ENCODE measurements at places on chromosomes 5 and 9.
A peak's percentile ranks its signal among the peaks of the same experiment; 100 is the strongest.

GRCh38 chr9:100082782-100083181 is 16.0 kb downstream of the ERP44 start:
- DNase-seq, result no peak

GRCh38 chr9:130319300-130319699 is 53.7 kb downstream of the HMCN2 start:
- no peak for DNase-seq

- DNase-seq, result no peak
These were observed 273.1 kb downstream of the HSPA4 start for GRCh38 chr5:133324926-133325325.

DNA sequence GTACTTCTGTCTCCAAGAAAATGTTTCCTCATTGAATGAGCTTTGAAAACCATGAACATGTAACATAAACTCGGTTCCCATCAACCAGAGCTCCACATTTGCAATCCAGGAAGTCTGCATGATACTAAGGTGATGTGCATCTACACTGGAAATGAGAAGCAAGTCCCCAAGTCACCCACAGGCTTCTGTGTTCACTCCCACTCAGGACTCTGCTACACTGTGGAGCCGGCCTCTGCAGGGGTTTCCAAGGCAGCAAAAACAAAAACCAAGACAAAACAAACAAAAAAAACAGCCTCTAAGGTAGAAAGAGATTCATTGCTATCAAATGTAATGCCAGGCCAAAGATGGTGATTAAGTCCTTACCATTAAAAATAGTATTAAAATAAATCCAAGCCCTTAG is 593.7 kb downstream of the IRX1 start:
- DNase-seq, result no peak

DNA sequence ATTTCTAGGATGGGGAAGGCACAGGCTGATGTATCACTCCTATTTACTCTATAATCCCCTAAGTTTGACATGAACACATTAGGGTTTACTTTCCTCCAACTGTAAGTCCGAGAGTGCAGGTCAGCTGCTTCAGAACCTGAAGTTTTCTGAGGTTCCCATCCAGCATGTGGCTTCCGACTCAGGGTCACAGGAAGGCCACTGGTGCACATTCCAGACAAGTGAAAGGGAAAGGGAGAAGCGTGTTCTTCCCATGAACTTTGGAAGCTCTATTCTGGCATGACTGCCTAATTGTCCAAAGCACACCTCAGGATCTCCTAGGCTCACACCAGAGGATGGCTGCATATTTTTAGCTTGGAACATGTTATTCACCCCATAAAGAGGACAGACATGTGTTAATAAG is 602.6 kb downstream of the SEMA5A start:
- no peak for DNase-seq

- DNase-seq, result no peak
These were observed 25.5 kb upstream of the FBP1 start for GRCh38 chr9:94664801-94665200.

DNA sequence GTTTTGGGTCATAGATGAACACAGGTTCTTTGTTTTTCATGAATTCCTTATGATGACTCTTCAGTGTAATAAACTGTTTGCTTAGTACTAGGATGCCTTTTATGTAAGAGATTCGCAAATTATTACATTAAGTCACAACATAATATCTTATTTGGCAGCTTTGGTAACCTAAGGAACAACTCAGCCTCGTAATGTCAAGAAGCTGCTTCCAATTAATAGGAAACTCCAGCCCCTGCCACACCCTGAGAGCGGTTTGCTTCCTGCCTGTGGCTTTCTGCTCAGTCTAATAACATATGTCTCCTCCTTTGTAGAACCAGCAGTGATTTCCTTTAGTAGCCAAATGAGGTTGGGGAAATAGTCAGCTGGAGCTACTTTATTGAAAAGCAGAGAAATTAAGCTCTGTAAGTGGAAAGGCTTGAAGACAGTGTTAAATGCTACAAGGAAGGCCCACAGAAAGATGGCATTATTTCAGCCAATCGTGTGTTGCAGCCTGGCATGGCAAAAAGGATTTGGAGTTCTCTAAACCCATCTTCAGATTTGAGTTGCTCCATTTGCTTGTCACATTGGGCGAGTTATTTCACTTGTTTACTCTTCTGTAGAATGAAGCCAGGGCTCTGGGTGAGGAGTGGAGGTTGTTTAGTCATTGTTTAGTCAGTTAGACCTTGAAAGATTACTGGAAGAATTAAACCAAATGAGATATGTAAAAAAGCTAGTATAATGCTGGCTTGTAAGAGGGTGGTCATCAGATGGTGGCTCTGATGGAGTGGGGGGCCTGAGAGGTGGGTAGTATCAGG is 54.1 kb downstream of the MTAP start:
- no peak for DNase-seq

DNA sequence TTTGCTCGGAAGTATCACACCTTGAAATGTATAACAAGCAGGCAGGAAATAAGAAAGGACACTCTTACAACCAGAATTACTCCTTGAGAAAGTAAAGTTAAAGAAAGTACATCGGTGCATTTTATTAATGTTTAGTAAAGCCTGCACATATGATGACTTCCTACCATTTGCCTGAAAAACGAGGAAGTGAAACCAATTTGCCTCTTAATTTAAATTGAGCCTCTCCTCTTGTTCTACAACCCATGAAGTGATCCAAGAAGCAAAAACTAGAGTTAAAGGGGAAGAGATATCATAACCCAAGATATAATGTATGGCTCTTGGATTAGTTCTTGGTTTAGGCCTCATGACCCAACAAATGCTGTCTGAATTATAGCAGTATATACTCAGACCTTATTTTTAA is 95.6 kb downstream of the GNAQ start:
- no peak for DNase-seq

DNA sequence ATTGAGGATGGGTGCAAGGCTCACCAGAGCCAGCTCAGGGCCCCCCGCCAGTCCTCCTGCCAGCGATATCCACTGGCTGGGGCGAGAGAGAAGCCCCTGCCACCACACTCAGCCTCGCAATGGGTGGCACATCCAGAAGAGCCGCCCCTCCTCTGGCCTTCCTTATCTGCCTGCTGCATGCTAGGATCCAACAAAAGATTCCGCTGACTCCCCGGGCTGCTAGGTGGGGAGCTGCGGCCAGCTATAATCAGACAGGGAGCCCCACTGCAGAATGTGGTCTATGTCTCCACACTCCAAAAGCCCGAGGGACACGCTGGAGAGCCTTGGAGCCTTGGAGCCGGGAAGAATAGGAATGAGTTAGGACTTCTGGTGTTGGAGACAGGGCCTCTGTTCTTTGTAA is 32.8 kb downstream of the COL23A1 start:
- no peak for DNase-seq

DNA sequence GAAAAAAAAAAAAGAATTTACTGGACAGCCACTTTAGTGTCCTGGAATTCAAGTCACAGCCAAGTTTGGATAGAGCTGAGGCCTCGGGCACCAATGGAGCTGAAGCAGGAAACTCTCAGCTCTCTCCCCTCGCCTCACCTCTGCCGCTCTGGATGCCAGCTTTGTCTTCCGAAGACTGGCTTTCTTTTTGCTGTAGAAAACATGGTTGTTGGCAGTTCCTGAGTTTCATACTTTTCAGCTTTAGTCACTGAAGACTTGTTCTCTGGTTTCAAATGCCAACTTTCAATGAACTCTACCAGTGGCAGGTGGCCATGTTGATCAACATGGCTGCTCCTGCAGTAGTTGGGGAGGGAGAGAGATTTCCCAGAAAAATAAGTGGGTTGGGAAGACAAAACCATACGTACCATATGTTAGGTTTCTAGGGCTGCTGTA is 142.2 kb downstream of the SNX18 start:
- no peak for DNase-seq

GRCh38 chr5:16411741-16412455 is 53.7 kb downstream of the ZNF622 start:
- DNase-seq, result no peak

- DNase-seq, result no peak
These were observed 13.3 kb downstream of the PHF2 start for GRCh38 chr9:93589688-93590087.

DNA sequence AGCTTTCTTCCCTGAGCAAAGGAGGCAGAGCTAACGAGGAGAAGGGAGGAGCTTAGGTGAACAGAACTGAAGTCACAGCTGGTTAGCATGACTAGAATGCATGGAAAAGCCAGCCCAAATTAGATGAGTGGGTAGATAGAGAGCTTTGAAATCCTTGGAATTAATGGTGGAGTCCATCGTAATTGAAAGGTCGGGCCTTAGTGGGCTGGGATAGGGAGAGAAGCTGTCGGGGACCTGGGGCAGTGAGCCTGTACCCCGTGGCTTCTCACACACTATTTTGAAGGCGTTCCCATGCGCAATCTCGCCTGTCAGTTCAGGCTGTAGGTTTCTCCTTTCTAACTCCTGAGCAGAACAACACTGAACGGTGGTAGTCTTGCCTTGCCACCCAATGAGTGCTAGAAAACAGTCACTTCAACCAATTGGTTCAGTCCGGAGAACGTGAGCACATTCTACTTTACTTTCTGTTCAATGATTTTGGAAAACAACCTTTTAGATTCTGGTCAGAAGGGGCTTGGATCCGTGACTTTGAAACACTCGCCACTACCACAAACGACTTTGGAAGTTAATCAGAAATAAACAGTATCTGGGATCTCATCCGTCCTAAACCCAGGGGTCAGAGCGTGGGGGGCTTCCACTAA is 655 bp upstream of the RAI14 start:
- no peak for DNase-seq

- DNase-seq, result no peak
These were observed 22.8 kb upstream of the ANKRD18A start for GRCh38 chr9:38642951-38643814.

GRCh38 chr5:94690778-94691177 is 72.3 kb downstream of the SLF1 start:
- no peak for DNase-seq

GRCh38 chr9:129884220-129885017 is 49.2 kb downstream of the USP20 start:
- DNase-seq, result no peak

GRCh38 chr5:122129306-122129705 is at the start of gene ZNF474:
TSS of gene ZNF474 (plus strand) at chr5:122129546. CDS start at chr5:122151991, 22,445 bp downstream.
- DNase-seq, result peak; percentile 90

- no peak for DNase-seq
These were observed 1.1 kb downstream of the DMRTA1 start for GRCh38 chr9:22447618-22448305.

DNA sequence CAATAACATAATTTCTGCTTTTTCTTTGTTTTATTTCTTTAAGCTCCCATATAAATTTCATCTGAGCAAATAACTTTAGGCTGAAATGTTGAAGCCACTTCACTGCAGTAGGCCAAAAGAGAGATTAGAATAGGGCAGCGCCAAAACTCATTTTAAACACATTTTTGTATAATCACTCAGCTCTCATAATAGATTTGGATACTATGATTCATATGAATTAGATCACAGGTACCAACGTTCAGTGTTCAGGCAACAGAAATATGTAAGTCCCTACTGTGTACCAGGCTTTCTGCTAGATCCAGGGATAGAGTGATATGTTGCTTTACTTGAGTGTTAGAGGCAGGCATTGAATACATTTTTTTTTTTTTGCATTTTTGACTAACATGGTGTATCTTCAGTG is 370.5 kb downstream of the PTPRD start:
- no peak for DNase-seq

GRCh38 chr9:84600739-84601138 is 68.8 kb upstream of the NTRK2 start:
- no peak for DNase-seq

DNA sequence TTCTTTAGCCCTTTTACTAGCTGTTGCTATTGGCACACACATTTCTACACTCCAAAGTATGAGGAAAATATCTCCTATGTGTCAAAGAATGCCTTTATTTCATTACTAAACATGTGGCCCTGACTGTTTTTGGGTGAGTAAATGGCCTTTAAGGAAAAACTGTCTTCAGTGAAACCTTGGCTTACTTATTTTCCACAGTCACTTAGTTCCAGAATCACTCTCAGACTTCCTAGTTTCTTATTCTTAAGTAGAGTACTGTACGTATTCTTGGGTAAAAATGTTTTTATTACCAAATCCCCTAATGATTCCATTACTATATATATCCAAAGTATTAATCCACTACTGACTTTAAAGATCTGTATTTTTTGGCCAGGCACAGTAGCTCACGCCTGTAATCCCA is 27.5 kb downstream of the ERP44 start:
- no peak for DNase-seq

GRCh38 chr9:107737987-107738743 is 248.6 kb upstream of the KLF4 start:
- no peak for DNase-seq

DNA sequence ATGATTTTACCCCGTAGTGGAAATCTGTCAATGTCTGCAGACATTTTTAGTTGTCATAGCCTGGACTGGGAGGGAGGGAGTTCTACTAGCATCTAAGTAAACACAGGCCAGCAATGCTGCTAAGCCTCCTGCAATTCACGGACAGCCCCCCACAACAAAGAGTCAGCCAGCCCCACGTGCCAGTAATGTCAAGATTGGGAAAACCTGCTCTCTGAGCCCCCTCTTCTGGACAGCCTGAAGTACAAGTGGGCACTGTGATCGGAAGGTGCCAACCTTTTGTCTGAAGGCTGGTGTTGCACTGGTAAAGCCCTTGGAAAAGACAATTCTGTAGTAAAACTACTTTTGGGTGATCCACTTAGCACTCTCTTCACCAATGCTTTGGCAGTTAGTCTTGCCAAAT is 154.5 kb downstream of the TARS1 start:
- DNase-seq, result no peak

DNA sequence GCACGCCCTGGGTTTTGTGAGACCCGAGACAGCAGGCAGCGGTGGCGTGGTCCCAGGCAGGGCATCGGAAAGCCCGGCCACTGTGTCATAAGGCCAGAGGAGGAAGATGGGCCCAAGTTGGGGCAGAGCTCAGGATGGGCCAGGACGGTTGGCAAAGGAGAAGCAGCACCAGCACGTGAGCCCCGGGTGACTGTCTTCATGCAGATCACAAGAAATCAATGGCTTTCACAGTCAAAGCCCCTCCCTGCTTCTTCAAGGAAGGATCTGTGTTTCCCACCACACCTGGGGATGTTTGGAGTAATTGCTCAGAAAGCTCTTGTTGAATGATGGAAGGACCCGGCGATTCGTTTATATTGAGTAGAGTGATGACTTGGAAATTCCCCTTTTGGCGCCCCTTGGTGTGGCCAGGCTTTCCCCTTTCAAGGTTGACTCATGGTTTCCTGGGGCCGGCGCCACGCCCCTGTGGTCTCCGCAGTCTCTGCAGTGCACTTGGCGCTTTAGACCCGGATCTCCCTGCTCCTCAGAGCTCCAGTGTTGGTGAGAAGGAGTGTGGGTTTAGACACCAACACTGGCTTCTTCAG is 52.1 kb downstream of the IL31RA start:
- DNase-seq, result peak; percentile 36

GRCh38 chr5:151238303-151238741 is 14.4 kb upstream of the CCDC69 start:
- no peak for DNase-seq

DNA sequence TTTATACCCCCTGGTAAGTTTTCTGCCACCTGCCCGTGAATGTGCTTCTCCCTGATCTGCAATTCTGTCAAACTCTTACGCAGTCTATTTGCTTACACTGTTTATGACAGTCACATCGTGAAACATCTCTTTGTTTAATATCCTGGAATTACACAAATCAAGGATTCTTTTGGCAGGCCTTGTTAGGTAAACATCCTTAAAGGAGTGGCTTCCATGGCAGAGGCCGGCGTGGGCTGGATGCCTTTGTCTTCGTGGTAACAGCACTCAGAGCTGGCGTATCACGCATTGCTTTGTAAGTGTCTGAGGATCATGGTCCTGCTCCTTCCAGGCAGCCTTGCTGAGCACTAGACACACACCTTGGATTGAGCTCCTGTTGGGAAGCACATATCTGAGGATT is 145.7 kb downstream of the IRX1 start:
- no peak for DNase-seq

GRCh38 chr9:107922260-107922659 is 432.7 kb upstream of the KLF4 start:
- DNase-seq, result no peak

- DNase-seq, result peak; percentile 55
These were observed 60.2 kb downstream of the FBXO38 start for GRCh38 chr5:148443998-148444397.

Data from smooth muscle cell of the brain vasculature (primary cell).